Smooth muscle cell of bladder (primary cell): ENCODE measurements at places on chromosomes 11 and 22. TPM values are rescaled to one million over a fixed set of nuclear protein-coding genes. Genes with fewer than 3 reads are reported as not detected.

SLC22A25 gene
- total RNA-seq = not detected in 2 replicates

MS4A12 gene
- not detected in 2 replicates for total RNA-seq

NCR3LG1 gene
- 4.3 and 5.0 TPM in 2 replicates for total RNA-seq

ART5 gene
- total RNA-seq = 0.37 TPM in 1 of 2 replicates, not detected in the other

DERL3 gene
- total RNA-seq = 0.14 and 0.37 TPM in 2 replicates

MS4A6A gene
- total RNA-seq = not detected in 2 replicates

LRRN4CL gene
- total RNA-seq = 10.6 and 11.7 TPM in 2 replicates

MS4A14 gene
- not detected in 2 replicates for total RNA-seq
